Colonic mucosa (tissue), 4 donors: ENCODE measurements at places on chromosomes 16 and 17. TPM values are rescaled to one million over a fixed set of nuclear protein-coding genes. Genes with fewer than 3 reads are reported as not detected.

Gene GP1BA
- total RNA-seq: not detected

- no peak overlapping the region for H3K27ac ChIP-seq
- DNase-seq: no peak
- no peaks in the 10 kb centered on the region for H3K4me1 ChIP-seq
These were observed 11.0 kb downstream of the TK2 start for GRCh38 chr16:66538910-66539309.

Gene SRCIN1
- 1.1 TPM for total RNA-seq

- H3K4me3 ChIP-seq: no peak overlapping the region
- H3K4me1 ChIP-seq: no peaks in the 10 kb centered on the region
These were observed 159.8 kb upstream of the MYOCD start for GRCh38 chr17:12505866-12506265.

DNA sequence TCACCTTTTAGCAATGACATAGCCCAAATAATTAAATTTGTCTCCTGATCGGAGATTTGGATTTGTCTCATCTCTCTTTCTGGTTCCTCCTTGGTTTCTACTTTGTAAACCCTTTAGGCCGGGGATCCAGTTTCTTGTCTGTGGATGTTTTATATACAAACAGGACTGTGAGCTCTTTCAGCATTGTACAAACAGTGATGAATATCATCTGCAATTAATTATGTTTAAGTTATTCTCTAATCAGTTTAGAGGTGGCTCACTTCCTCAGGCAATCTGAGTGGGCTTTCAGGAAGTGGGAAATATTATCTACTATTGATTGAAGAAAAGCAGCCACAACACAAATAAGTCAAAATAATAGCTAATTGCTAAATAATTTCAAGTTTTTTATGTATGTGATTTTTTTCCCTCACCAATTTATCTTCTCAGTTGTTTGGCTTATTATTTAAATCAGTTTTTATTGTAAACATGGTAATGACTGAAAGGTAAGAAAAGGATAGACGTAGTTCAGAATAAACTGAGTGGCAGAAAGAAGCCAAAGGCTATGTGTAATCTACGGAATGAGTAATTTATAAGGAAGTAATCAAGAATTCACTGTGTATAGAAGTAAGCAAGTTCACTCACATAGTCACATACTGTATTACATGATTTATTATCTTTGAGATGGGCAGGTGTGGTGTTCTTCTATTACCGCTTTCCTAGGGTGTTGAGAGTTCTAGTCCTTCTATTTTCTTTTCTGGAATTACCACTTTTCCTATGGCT lies 3.4 kb upstream of the ABCC11 start:
- no peak overlapping the region for H3K4me3 ChIP-seq
- no peaks in the 10 kb centered on the region for H3K36me3 ChIP-seq
- H3K27me3 ChIP-seq: no peaks in the 10 kb centered on the region
- H3K4me1 ChIP-seq: peaks cover 8% of the 10 kb centered on the region
- DNase-seq: no peak

Gene MAPT
- 2.9 TPM for total RNA-seq

DNA sequence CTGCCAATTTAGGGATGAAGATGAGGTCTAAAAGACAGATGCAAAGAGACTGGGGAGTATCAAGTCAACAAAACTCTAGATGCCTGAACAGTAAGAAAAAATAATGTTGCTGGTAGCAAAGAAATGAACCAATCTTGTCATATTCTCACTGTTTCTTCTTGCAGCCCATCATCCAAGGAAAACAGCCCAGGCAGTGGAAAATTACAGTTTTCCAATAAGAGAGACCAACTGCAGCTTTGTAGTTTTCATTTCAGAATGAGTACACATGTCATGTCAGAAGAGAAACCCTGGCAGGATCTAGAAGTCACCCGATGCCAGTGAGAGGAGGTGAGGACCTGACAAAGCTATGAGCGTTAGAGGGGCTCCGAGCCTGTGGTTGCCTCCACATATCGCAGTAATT lies 500.4 kb upstream of the PSMD7 start:
- no peak overlapping the region for H3K4me3 ChIP-seq
- H3K36me3 ChIP-seq: no peaks in the 10 kb centered on the region
- DNase-seq: no peak
- no peak overlapping the region for H3K27ac ChIP-seq
- no peaks in the 10 kb centered on the region for H3K4me1 ChIP-seq

GRCh38 chr16:31002250-31002700 lies 8.2 kb downstream of the STX1B start:
- H3K36me3 ChIP-seq: no peaks in the 10 kb centered on the region
- no peak for DNase-seq
- no peak overlapping the region for H3K4me3 ChIP-seq
- no peak overlapping the region for H3K27ac ChIP-seq
- no peaks in the 10 kb centered on the region for H3K4me1 ChIP-seq

Gene ERN2
- total RNA-seq: 121 TPM

Gene CCL2
- 96.2 TPM for total RNA-seq

Gene LDHD
- 31.4 TPM for total RNA-seq

GRCh38 chr17:36657390-36657762 lies 56.0 kb downstream of the MRM1 start:
- H3K36me3 ChIP-seq: no peaks in the 10 kb centered on the region
- no peak for DNase-seq
- no peak overlapping the region for H3K27ac ChIP-seq
- H3K27me3 ChIP-seq: peaks cover 9% of the 10 kb centered on the region
- no peaks in the 10 kb centered on the region for H3K4me1 ChIP-seq
